ENCODE measurements at places on chromosomes 2 and 18.

DNA sequence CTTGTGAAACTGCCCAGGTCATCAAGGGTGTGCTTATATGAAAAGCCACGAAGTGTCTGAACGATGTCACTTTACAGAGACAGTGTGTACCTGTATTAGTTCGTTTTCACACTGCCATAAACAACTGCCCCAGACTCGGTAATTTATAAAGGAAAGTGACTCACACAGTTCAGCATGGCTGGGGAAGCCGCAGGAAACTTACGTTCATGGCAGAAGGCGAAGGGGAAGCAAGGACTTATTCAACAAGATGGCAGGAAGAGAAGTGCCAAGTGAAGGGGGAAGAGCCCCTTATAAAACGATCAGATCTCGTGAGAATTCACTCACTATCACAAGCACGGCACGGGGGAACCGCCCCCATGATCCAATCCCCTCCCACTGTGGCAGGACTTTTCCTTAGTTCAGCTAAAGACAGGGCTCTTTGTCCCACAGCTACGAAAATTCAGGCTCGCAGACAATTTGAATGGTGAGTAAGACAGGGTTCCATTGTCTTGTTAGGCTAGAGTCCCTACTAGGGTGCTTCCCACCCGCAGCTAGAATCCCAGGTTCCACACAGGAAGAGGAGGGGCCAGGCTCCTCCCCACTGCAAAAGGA lies 20.1 kb downstream of the TMEM177 start:
- no peak for DNase-seq

GRCh38 chr18:1665079-1665478 lies 760.4 kb downstream of the ADCYAP1 start:
- no peak for DNase-seq

DNA sequence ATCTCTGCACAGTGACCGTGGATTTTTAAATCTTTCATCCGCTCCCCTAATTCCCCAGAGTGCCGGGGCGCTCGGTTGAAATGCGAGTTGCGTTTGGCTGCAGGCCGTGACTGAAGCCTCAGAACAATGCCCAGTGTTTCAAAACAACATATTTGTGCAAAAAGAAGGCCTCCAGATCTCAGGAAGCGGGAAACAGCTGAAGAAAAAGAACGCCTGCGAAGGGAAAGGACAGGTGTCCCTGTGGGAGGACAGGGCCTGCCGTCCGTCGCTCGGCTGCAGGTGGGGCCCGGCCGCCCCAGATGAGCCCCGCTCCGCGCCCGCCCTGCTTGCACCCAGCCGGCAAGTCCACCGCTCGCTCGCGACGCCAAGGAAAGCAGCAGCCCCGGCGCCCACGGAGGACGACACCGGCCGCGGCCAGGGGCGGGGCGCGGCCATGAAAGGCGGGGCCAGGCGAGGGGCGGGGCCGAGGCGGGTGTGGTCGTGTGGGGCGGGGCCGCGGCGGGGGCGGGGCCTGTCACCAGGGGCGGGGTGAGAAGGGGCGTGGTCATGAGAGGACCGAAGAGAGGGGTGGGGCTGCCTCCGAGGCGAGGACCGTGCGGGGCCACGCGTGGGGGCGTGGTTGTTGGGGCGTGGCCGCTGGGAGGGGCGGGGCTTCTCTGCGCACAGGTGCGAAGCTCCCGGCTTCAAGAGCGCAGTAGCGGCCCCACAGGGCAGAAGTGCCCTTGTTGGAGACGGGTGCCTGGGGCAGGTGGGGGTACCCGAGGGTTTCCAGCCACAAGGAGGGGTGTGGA lies 17.6 kb upstream of the BOK start:
- DNase-seq = no peak

- DNase-seq = peak; percentile 63
Observed at GRCh38 chr2:66840321-66841002, 405.5 kb downstream of the MEIS1 start.

DNA sequence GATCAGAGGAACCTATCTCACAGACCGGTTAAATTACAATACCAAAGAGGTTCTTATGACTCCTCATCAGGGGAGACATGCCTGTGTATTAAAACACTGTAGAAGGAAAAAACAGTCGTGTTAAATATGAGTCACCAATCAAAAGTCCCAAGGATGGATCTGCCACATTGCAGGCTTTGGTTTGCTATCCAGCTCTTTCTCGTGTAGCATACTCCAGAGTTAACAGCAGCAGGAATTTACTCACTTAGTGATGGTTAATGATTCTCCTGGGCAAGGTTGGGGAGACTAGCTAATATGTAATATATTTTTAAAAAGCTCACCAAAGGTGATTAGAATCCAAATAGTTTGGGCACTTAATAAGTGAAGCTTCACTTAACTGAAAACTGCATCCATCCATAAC lies 109.7 kb downstream of the MBD5 start:
- peak; percentile 32 for DNase-seq

DNA sequence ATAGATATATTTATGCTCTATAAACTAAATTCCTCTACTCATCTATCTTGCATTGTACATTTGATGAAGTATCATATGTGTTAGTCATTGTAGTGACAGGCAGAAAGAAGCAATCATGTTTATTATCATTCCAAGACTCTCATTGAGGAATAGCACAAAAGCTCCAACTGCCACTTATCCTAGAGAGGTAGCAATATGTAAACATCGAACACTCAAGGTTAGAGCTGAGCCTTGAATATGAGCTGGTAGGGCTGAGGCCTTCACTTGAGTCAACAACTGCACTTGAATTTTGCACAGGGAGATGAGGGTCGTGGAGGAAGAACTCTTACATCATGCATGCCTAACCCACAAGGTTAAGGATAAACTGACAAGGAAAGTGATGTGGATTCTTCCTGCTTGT lies 900.9 kb downstream of the CPS1 start:
- no peak for DNase-seq

- DNase-seq = no peak
Observed at GRCh38 chr18:53472546-53472945, 751.9 kb downstream of the MBD2 start.

DNA sequence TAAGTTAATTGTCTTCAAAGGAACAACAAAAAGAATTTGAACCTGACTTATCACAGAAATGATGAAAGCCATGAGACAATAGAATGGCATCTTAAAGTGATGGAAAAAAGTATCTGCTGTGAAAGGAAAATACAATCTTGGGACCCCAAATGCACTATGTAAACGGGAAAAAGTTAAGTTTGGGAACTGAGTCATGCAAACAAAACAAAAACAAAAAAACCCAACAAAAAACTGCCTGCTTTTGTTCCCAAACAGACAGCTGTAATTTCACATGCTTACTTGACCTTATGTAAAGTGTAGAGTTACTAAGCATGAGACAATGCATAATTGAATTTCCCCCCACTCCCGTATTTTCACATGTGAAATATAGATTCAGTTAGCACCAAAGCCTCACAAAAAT lies 122.1 kb upstream of the RBMS1 start:
- DNase-seq = no peak

- DNase-seq = no peak
Observed at GRCh38 chr2:11598228-11598731, 64.4 kb downstream of the GREB1 start.

DNA sequence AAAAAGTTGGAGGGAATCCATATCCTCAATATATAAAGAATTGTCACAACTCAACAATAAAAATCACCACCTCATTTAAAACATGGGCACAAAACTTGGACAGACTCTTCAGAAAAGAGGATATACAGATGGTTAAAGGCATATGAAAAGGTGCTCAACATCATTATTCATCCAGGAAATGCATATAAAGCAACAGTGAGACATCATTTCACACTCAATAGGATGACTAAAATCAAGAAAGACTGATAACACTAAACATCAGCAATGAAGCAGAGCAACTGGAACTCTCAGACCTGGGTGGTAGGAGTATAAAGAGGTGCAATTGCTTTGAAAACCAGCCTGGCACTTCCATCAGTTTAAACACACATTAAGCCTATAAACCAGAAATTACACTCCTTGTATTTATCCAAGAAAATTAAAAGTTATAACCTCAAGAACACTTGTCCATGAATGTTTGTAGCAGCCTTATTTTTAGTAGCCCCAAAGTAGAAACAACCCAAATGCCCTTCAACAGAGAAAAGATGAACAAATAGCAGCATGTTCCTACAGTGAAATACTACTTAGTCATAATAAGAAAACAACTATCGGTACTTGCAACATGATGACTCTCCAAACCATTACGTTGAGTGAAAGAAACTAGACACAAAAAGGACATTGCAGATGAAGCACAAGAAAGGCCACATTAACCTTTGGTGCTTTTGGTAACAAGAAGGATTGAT lies 79.1 kb upstream of the TANC1 start:
- no peak for DNase-seq

DNA sequence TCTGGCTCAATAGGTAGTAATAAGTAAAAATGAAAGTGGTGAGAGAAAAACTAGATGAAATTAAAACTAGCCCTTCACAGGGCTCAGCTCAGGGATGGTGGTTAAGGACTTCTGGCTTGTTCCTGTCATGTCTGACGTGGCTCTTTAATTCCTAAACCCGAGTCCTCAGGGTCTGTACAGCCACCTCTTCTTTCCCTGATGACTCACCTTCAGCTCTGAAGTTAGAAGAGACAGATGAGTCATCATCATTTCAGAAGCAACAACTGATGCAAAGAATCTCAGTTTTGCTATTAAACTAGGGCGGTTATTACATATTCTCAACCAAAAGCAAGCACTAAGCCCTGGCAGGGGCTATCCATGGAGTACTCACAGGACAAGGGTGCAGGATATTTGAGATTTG lies 24.0 kb upstream of the ITGB6 start:
- peak; percentile 89 for DNase-seq

- no peak for DNase-seq
Observed at GRCh38 chr18:64202210-64202836, 53.4 kb upstream of the LINC00305 start.

DNA sequence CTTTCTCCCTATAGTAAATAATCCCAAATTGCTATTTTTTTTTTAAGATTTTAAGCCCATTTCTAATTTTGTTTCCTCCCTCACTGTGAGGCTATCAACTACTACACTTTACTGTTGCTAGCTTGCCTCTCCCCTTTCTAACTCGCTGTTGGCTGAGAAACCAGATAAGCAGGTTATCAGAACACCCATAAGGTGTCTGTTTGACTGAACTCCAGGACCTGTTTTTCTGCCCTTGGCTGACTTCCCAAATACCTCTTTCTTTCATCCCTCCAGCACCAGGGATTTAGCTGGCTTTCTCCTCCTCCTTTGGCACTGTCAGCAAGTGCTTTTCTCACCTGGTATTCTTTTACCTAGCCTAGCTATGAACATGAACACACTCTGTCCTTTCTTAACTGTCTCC lies 11.1 kb downstream of the TRAK2 start:
- DNase-seq = no peak

- DNase-seq = no peak
Observed at GRCh38 chr2:222547083-222547482, 108.8 kb downstream of the FARSB start.

GRCh38 chr2:49049161-49049560 lies 105.2 kb downstream of the FSHR start:
- no peak for DNase-seq

DNA sequence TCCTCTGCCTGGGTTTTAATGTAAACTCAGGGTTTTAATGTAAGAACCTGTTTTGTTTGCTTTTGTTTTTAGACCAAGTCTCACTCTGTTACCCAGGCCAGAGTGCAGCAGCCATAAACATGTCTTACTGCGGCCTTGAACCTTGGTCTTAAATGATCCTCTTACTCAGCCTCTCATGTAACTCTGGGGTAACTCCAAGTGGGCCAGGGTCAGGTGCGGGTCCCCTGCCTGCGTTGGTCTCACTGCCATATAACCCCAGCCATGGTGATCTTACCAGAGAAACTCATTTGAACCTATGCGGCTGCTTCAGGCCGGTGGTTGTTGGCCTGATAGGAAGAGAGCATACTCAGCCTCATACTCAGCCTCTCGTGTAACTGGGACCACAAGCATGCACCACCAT lies 89.3 kb downstream of the AGAP1 start:
- DNase-seq = no peak

DNA sequence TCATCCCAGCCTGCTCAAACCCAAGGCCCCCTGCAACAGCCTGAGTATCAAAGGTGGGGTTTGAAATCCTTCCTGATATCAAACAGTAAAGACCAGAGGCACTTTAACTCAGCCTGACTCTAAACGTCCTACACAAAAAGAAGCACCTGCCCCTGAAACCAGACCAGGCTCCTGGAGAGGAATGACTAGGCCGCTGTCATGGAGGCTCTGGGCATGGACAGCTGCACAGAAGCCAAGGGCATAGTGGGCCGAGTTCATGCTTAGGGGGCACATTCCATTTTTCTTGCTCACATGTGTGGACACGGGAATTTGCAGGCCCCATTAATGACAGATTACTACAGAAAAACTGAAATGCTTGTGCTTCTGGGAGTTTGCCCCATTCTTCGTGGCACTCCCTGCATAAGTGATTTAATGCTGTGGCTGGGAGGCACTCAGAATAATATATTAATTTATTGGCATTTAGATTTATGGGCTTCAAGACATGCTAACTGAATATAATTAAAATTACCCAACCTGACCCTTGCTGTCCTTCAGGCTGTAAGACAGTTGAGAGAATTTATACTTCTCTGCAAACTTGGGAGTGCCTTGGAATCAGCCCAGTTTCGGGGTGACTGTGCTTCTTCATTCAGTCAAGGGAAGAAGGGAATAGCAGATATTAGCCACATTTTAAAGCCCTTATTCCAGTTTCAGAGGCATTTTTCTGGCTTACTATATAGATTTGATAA lies 105.5 kb downstream of the GYPC start:
- no peak for DNase-seq

- DNase-seq = no peak
Observed at GRCh38 chr2:145815933-145816332, 1296.0 kb upstream of the ZEB2 start.

GRCh38 chr2:98908931-98909316 lies 27.1 kb downstream of the CRACDL start:
- DNase-seq = no peak

- no peak for DNase-seq
Observed at GRCh38 chr2:212892193-212892592, 259.2 kb downstream of the IKZF2 start.

- DNase-seq = peak; percentile 13
Observed at GRCh38 chr18:29383311-29384273, 1206.7 kb upstream of the CDH2 start.

DNA sequence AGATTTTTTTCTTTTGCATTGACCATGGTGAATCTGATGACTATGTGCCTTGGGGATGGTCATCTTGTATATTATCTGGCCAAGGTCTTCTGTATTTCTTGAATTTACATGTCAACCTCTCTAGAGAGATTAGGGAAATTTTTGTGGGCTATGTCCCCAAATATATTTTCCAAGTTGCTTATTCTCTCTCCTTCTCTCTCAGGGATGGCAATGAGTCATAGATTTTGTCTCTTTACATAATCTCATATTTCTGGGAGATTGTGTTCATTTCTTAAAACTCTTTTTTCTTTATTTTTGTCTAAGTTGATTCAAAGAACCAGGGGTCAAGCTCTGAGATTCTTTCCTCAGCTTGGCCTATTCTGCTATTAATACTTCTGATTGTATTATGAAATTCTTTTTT lies 9.9 kb downstream of the GKN2 start:
- DNase-seq = no peak

- DNase-seq = no peak
Observed at GRCh38 chr18:74183130-74183529, 34.8 kb downstream of the TIMM21 start.

DNA sequence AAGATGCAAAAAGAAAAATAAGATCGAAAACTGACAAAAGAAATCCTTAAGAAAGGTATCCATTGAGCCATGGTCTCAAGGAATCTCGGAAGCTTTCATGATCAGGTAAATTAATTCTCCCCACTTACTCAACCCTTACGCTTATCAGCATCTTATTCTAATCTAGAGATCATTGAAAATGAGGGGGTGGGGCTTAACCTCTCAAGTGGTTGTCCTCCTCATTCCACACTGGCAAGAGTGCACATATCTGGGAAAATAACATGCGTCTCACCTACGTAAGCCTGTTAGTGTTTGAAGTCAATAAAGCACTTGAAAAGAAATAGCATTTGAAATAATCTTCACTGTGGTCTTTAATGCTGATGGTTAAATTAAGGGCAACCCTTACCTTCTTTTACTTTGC lies 82.5 kb upstream of the NEUROD1 start:
- DNase-seq = no peak

Data from fibroblast of skin of left quadriceps (primary cell).